ENCODE measurements at places on chromosomes 6 and 20.

- DNase-seq: no peak
Observed at GRCh38 chr6:118869894-118870589, 23.9 kb upstream of the ASF1A start.

DNA sequence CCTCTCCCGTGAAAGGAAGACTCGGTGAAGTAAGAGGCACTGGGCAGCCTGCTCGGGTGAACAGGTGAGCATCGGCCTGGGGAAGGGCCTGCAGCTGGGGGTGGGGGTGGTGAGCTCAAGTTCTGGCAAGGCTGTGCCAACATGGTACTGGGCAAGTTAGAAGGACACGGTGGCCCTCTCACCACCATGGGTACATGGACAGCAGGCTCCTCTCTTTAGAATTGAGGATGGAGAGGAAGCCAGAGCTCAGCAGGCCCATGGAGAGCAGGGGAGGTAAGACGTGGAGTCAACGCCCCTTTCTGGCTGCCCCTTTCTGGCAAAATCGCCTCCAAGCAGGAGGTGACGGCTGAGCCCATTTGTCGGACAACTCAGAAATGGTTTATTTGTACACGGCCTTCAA, 135.6 kb downstream of the ANKRD60 start:
- DNase-seq: no peak

GRCh38 chr6:16418151-16418550, 179.8 kb downstream of the GMPR start:
- DNase-seq: no peak

- no peak for DNase-seq
Observed at GRCh38 chr6:155706341-155706740, 250.7 kb upstream of the NOX3 start.

GRCh38 chr6:43074847-43075669, 1.1 kb upstream of the PTK7 start:
- no peak for DNase-seq

DNA sequence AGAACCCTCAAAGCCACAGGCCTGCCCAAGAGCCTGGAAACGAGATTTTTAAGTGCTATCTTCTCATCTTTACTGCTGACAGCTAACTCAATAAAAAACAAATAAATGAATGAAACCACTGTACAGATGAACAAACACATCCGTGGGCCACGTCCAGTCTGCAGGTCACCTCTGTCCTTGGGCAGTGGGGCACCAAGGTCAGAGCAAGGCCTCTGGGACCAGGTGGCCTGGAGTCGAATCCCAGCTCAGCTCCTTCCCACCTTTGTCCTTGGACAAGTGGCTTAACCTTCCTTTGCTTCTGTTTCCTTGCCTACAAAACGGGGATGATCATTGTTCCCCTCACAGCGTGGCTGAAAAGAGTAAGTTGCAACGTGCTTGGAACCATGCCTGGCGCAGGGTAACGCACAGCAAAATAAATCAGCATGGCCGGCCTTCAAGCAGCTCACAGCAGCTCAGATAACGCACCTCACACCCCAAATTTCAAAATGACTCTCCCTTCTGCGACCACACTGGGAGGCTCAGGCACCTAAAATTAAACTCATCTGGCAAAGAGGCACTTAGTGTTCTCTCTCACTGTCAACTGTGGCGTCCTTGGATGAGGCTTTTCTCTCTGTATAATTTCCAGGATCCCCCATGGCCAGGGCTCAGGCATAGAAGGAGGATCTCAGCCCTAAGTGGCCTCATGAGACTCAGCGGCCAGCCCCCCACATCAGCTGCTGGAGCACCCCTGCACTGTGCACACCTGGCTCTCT, 35.7 kb downstream of the RRBP1 start:
- no peak for DNase-seq

DNA sequence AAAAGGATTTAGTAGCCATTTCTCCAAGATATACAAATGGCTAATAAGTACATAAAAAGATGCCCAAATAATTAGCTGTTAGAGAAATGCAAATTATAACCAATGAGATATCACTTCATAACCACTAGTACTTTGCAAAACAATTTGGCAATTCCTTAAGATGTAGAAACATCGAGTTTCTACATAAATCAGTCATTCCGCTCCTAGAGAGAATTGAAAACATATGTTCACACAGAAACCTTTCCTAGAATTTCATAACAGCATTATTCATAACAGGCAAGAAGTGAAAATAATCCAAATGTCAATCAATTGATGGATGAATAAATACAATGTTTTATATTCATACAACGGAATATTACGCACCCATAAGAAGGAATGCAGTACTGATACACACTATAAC, 20.5 kb upstream of the NT5E start:
- DNase-seq: no peak

DNA sequence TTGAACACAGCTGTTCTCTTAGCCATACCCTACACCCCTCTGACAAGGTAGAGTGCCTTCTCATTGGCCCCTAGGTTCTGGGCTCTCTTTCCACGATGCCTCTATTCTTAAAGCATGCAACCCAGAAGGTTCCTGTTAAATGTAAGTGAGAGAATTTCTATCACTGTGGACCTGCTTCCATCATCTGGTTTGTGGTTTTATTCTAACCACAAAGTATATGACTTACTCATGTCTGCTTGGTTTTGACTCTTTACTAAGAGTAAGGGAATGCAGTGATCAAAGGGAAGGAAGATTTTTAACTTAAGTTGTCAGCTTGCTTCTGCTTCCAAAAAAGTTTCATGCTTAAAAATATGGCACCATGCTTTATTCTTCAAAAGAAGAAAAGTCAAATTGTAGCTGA, 80.2 kb downstream of the ANKEF1 start:
- DNase-seq: peak; percentile 21

GRCh38 chr20:51199920-51200319, 177.0 kb upstream of the KCNG1 start:
- no peak for DNase-seq

- DNase-seq: no peak
Observed at GRCh38 chr6:78436335-78436734, 431.0 kb upstream of the IRAK1BP1 start.

DNA sequence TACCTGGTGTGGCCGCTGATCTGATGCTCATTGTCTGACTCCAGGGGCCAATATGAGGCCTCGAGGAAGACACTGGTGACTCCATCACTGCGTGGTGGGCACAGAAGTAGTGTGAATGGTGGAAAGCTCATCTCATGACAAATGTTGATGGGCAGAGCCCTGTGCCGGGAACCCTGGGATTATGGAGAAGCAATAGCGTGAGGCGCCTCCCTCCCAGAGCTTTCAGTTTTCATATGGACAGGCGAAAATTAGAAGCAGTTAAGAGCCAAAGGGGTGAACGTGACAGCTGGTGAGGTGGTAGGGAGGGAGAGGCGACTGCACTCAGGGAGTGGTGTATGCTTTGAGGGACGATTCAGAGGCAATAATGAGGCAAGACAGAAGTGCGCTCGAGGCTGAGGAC, 39.3 kb upstream of the TTPAL start:
- DNase-seq: no peak

GRCh38 chr6:167993169-167993568, 4.3 kb upstream of the KIF25 start:
- DNase-seq: no peak

DNA sequence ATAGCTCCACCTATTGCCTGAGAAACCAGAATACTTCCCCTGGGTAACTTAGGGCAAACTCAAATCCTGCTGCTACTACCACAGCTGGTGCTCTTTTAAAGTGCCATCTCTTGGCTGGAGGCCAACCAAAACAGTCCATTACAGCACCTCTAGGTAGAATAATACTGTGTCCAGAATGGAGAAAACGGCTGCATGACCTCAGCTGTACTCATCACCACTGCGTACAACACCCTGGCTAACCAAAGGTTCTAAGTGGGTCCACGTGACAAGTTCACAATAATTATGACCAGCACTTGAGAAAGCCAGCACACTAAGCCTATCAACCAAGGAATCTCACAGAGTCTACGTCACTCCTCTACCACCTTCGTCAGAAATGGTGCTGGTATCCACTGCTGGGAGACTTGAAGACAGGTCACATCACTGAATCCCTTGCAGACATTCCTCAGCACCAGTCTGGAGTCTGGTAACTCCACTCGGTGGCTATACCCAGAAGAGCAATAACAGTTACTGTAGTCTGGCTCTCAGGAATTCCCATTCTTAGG, 40.9 kb upstream of the PKIB start:
- no peak for DNase-seq

GRCh38 chr20:24096864-24097450, 108.4 kb upstream of the GGTLC1 start:
- no peak for DNase-seq

GRCh38 chr20:56187534-56188165, 60.9 kb upstream of the MC3R start:
- DNase-seq: no peak

Measured in AG04449 (cell line).